ENCODE measurements at places on chromosomes 6 and 20. TPM values are rescaled to one million over a fixed set of nuclear protein-coding genes. Genes with fewer than 3 reads are reported as not detected.

TAGAP gene
- not detected for total RNA-seq

C20orf144 gene
- total RNA-seq = not detected

NKX2-2 gene
- total RNA-seq = not detected

ADGRG6 gene
- 73.8 TPM for total RNA-seq

KHDC1L gene
- not detected for total RNA-seq

TFAP2D gene
- total RNA-seq = not detected

CFB gene
- total RNA-seq = not detected

BCKDHB gene
- 13.9 TPM for total RNA-seq

MAP7 gene
- total RNA-seq = 60.7 TPM

CLPSL1 gene
- not detected for total RNA-seq

CUTA gene
- total RNA-seq = 132 TPM

MRAP2 gene
- total RNA-seq = 0.95 TPM

TGM2 gene
- 1.9 TPM for total RNA-seq

ABHD16B gene
- total RNA-seq = not detected

PLCB1 gene
- total RNA-seq = 66.0 TPM

ADGRF4 gene
- total RNA-seq = 0.17 TPM

FBXO9 gene
- 42.9 TPM for total RNA-seq

PDYN gene
- total RNA-seq = not detected

LRRC1 gene
- 3.2 TPM for total RNA-seq

OPN5 gene
- total RNA-seq = not detected

AIG1 gene
- total RNA-seq = 31.0 TPM

TMEM151B gene
- not detected for total RNA-seq

DUSP15 gene
- total RNA-seq = not detected

HAO1 gene
- total RNA-seq = not detected

SERPINB1 gene
- total RNA-seq = 247 TPM

OVOL2 gene
- total RNA-seq = not detected

DEFB124 gene
- total RNA-seq = not detected

TPX2 gene
- 105 TPM for total RNA-seq

GSTA3 gene
- total RNA-seq = not detected

KCNK16 gene
- not detected for total RNA-seq

NOX3 gene
- total RNA-seq = not detected

All from NCI-H460 (cell line).